ENCODE measurements at places on chromosomes 6 and 20.

- DNase-seq: no peak
Observed at GRCh38 chr6:104418125-104418524, 441.6 kb downstream of the HACE1 start.

DNA sequence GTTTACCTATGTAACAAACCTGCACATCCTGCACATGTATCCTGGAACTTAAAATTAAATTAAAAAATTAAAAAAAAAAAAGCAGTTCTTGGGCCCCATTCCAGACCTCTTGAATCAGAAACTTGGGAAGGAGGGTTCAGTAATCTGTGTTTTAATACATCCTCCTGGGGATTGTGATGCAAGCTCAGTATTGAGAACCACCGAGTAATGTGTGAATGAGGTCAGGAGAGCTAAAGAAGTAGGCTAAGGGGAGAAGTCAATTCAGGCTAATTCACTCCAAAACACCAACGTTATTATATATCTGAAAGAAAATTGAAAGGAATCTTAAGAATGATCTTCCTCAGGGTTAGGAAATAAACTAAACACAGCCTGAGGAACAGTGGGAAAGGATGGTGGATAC is 120.4 kb downstream of the RNF144B start:
- DNase-seq: no peak

- no peak for DNase-seq
Observed at GRCh38 chr6:47310131-47310480, 401 bp upstream of the TNFRSF21 start.

DNA sequence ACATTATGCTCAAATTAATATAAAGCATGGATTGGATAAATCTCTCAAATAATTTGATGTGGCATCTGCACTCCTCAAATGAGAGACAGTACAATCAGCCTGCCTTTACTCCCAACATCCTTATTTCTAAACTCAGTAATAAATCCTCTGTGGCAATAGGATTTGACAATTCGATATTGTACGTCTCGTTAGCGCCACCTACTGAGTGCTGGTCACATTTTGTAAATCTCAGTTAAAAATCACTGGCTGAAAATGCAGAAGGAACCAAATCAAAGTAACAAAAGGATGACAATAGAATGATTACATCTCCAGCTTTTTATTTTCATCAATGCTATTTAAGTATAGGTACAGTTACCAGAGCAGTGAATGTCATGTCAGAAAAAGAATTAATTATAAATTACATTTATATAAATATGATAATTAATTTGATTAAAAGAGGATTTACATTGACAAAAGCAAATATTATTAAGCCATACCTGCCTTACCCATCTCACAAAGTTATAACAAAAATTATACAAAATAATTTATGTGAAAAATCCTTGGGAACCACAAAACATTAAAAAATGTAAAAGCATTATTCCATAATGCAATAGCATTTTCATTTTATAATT is 20.2 kb upstream of the GJE1 start:
- peak; percentile 23 for DNase-seq

GRCh38 chr20:9495701-9496100 is 18.7 kb upstream of the LAMP5 start:
- DNase-seq: no peak

DNA sequence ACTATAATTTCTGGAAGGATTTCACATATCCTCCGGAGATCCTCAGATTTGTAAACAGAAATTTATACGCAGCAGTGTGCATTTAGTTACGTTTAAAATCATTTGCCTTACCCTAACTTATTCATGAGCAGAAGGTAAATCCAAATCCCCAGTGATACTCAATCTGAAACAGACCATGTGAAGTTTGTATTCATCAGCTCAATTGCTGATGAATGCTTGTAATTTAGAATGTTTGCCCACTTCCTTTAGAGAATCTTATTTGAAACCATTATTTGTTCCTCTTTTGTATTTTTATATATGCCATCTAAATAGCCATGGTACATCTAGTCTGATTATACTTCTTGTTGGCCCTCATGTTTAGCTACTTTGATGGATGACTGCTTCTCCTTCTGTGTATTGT is 15.4 kb downstream of the TAAR1 start:
- no peak for DNase-seq

- no peak for DNase-seq
Observed at GRCh38 chr6:43900916-43901732, 131.1 kb downstream of the VEGFA start.

DNA sequence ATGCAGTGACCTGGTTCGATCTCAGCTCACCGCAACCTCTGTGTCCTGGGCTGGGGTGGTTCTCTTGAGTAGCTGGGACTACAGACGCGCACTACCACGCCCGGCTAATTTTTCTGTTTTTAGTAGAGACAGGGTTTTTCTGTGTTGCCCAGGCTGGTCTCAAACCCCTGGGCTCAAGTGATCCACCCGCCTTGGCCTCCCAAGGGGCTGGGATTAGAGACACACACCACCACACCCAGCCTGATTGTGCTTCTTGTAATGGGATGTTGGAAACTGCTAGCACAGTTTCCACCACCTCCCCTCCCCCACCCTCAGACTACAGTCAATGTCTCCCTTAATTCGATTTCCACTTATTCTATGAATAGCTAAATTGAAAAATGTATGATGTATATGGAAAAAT is 22.6 kb upstream of the DSP start:
- no peak for DNase-seq

DNA sequence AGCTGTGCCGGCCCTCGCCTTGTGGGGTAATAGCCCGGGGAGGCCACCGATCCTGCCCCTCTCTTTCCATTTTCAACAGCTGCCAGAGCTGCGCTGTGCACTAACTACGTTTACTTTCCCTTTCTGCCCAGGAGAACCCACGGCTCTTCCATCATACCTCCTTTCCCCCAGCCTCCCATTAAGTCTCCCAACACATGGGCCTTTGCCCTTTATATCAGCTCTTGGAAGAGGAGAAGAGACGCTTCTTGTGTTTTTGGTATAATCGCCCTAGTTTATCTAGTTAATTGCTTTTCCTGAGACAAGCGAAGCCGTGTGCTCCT is 637 bp downstream of the UBR2 start:
- DNase-seq: no peak

GRCh38 chr6:41326092-41326491 is 9.3 kb upstream of the NCR2 start:
- no peak for DNase-seq

DNA sequence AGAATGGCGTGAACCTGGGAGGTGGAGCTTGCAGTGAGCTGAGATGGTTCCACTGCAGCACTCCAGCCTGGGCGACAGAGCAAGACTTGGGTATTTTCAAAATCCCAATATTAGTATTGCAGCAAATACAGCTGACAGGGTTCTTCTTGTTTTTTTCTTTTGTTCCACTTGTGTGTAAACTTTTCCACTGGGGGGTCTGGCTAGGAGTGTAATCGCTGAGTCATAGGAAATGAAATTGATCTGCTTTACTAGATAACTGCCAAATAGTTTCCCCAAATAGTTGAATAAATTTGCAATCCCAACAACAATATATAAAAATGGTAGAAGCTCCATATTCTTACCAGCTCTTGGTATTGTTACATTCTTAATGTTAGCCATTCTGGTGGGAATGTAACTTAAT is 526.0 kb upstream of the SOX4 start:
- DNase-seq: peak; percentile 12

DNA sequence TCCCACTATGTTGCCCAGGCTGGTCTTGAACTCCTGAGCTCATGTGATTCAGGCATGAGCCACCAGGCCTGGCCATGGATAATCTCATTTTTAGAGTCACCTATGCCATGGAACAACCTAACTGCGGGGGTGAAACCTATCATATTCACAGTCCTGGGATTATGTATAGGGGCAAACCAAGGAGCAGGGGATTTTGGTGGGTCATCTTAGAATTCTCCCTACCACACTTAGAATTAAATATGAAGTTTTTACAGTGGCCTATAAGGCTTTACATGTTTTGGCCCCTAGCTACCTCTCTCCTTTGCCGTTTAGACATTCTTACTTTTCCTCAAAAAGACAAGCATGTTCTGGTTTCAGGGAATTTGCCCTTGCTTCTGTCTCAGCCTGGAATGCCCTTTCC is 20.6 kb upstream of the VEGFA start:
- no peak for DNase-seq

DNA sequence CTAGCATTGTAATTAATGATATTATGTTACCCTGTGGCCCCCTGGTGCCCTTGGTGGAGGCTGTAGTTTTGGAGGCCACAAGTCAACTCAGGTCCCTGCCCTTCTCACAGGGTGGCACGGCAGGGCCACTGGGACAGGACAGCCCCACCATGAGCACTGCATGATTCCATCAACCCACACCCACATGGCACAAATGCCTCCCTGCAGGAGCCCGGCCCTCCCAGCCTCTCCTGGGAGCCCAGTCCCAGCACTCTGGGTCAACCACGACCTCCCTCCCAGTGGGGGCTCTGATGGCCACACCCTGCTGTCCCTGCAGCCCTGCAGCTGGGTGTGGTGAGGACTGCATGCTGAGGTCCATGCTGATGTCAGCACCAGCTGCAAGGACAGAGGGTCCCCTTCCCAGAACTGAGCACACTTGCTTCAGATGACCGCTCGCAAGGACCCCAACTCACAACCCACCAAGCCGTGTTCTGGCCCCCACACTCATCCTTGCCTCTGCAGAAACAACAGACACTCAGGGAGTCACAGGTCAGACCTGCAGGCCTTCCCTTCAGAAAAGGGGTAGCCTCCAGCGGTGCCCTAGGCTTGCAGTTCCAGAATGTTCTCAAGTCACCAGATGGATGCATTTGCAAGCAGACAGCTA is 15.7 kb upstream of the CST7 start:
- no peak for DNase-seq

GRCh38 chr6:36629784-36630183 is 35.6 kb downstream of the SRSF3 start:
- no peak for DNase-seq

- DNase-seq: no peak
Observed at GRCh38 chr6:80488190-80488589, 381.7 kb downstream of the BCKDHB start.

DNA sequence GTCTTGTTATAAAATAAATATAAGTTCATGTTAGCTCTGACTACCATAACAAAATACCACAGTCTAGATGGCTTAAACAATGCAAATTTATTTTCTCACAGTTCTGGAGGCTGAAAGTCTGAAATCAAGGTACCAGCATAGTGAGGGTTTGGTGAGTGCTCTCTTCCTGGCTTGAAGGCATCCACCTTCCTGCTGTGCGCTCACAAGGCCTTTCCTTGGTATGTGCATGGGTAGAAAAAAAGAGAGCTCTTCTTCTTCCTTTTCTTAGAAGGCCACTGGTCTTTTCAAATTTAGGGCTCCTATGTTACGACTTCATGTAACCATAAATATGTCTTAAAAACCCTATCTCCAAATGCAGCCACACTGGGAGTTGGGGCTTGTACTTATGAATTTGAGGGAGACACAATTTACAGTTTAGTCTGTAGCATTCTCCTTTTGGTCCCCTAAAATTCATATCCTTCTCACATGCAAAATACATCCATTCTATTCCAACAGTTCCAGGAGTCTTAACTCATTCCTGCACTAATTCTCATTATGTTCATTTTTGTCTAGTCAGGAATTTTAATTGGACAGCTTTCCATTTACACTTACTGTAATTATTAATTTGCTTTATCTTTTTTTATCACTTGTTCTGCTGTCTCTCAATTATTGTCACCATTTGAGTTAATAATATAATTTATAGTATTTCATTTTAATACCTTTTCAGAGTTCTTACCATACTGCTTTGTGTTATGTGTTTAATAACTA is 381.9 kb upstream of the EPHA7 start:
- DNase-seq: no peak

DNA sequence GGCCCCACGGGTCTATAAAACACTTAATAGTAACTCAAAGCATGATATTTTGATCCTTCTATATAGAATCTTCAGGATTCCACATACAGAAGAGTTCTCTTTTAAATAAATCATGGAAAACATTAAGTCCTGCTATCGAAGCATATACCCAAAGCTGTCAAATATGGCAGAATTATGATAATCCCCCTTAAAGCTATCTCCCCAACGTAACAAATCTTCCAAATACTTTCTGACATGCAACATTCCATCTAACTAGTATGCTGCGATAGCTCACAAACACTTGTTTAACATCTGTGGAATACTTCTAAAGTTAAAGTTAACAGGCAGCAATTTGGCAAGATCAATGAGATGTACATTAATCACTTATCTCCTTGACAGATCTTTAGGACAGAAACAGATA is 371.0 kb upstream of the RUNX2 start:
- no peak for DNase-seq

GRCh38 chr6:52610745-52611355 is 34.0 kb upstream of the TRAM2 start:
- DNase-seq: no peak

DNA sequence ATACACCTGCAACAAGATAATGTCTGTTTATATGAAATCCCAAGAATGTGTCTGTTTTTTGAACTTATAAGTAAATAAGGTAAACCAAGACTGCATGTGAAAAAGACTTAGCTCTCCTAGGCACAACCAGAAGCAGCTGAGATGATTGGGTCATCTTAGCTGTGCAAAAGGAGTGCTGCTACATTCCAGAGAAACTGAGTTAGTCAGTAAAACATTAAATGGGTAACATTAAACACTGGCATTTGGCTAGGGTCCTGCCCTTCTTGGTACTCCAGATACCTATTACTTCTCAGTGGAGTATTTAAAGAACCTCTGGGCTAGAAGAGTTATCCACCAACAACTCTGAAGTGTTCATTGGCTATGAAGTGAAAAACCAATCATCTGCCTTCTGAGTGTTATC is 47.8 kb downstream of the ILRUN start:
- no peak for DNase-seq

Data from K562 (cell line).